SW480 (cell line): ENCODE measurements at places on chromosomes 2 and 18.

GRCh38 chr2:28291811-28292440 is 100.7 kb upstream of the FOSL2 start:
- no peak for DNase-seq

DNA sequence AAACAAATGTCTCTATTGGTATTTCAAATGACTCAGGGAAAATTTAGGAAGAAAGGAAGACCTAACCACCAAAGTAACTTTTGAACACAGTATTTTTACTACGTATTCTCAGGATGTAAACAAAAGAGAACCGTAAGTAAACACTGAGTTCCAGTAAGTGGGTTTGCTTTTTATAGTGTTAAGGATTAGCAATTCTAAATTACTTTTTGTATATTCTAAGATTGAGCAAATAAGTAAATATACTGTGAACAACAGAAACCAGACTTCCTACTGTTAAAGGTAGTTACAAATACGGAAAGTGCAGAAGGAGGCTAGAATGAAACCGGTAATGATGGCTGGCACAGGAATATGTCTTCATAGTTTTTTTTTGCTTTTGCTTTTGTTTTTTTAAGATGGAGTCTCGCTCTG is 31.5 kb downstream of the SESTD1 start:
- no peak for DNase-seq

- DNase-seq: no peak
These were observed 248.3 kb upstream of the COL3A1 start for GRCh38 chr2:188725746-188726360.

GRCh38 chr2:199488772-199489400 is 31.1 kb upstream of the SATB2 start:
- peak; percentile 41 for DNase-seq

- peak; percentile 14 for DNase-seq
These were observed 1.2 kb downstream of the IDH1 start for GRCh38 chr2:208253600-208254117.

- no peak for DNase-seq
These were observed 13.9 kb upstream of the SULT1C4 start for GRCh38 chr2:108363908-108364225.

DNA sequence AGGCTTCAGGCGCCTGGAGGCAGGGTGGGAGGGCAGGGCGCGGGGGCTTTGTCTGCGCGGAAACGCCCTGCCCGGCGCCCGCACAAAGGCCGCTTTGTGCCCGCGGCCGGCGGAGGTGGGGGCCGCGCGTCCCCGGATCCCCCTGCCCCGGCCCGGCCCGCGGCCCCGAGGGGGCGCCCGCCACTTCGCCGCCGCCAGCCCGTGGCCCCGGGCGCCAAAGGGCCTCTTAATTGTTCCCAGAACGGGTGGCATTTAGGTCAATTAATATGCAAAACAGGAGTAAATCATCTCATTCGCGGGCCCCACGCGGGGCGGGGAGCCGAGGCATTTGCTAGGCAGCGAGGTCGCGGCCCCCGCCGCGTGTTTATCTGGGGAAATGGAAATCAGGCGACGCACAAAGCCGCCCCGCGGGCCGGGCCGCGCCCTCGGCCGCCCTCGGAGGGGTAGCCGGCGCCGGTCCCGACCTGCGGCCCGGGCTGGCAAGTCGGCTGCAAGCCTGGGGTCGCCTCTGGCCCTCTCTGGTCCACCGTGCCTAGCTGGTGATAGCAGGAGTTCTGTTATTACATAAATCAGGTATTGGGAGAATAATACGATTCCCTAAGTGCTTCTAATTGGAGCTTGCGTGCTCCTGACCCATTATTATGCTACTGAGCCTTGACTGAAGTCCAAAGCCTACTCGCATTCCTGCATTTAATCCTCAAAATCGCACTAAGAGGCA is 148.2 kb upstream of the GLI2 start:
- no peak for DNase-seq
